ENCODE measurements at places on chromosomes 3 and 15.
A peak's percentile ranks its signal among the peaks of the same experiment; 100 is the strongest.

GRCh38 chr3:160748231-160748630 lies 7.8 kb upstream of the PPM1L start:
- DNase-seq: no peak

GRCh38 chr3:140816372-140817195 lies 125.1 kb upstream of the SLC25A36 start:
- no peak for DNase-seq

DNA sequence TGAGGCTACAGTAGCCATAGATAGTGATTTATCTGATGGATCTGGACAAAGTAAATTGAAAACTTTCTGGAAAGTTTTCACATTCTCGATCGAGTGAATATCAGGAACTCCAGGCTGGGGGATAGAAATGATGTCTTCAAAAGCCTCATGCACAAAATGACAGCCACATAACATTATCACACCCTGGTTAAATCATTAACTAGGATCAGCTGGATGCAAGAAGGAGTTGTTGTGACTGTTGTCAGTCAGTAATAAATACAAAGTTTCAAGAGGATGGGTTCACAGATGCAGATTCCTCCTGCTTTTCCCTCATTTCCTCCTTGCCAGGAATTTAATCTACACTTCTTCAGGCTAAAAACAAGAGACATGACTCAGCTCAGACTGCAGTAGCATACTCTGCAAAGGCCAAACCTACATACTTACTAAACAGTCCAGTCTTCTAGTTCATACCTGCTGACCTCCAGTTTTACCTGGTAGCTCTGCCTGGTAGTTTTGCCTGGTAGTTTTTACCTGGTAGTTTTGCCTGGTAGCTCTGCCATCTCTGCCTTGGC lies 40.9 kb downstream of the C2CD4A start:
- DNase-seq: no peak

GRCh38 chr15:92077353-92078085 lies 224.0 kb downstream of the SLCO3A1 start:
- peak; percentile 89 for DNase-seq

GRCh38 chr3:32003380-32003779 lies 21.8 kb downstream of the ZNF860 start:
- no peak for DNase-seq

DNA sequence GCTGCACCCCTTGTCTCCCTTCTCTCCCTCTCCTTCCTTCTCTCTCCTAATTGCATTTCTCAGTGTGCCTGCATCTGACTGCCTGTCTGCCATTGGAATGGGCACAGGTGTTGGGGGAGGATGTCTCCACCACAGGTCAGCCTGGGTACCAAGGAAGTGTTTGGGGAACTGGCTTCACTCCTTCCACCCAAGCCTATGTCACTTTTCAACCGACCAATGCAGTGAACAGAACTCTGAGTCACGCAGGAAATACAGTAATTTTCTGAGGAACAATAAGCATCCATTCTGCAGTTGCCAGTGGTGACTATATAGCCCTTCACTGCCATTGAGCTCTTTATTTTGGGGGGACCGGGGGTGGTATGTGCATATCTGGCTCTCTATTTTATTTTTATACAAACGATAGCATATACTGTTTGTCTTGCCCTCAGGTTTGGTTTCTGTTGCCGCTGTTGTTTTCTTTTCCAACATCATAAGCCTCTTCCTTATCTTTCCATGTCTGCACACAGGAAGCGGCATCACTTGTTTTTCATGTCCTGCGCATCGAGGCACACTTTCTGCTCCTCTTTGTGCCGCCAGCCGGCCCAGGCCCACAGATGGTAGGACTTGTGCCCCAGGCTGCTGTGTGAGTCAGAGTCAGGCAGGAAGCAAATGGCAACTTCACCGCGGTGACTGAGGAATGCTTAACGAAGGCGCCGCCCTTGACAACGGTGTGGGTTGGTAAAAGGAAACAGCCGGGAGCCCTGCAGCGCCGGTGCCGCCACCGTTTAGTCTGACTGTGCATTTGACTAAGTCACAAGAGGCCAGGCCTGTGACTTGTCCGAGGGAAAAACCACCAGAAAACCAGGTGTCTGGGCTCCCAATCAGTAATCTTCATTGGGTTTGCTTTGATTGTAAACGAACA lies 21.1 kb upstream of the CDCP1 start:
- DNase-seq: peak; percentile 88

DNA sequence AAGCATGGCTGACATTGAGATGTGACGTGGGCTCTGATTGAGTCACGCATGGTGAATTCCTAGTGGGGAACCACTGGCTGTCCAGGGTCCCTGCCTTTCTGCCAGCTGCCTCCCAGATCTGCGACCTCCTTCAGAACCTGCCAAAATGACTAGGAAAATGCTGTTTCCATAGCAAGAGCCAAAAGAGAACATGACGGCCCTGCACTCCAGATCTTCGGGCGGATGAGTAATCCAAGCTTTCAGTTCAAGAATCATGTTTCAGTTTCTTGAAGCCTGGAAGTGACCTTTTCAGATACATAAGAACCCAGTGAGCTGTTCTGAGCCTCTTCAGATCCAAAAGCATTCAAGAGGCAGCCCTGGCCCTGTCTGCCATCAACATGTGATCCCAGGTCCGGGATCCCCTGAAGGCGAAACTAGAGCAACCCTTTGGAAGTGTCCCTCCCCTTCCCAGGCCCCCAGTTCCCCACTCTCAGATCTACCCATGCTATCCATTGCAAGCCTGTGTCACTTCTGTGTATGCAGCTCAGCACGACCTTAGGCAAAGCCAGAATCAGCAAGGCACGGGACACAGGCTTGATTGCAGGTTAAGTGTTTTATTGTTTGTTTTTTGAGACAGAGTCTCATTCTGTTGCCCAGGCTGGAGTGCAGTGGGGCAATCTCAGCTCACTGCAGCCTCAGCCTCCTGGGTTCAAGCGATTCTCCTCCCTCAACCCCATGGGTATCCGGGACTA lies 19.7 kb downstream of the ANKRD63 start:
- DNase-seq: no peak

DNA sequence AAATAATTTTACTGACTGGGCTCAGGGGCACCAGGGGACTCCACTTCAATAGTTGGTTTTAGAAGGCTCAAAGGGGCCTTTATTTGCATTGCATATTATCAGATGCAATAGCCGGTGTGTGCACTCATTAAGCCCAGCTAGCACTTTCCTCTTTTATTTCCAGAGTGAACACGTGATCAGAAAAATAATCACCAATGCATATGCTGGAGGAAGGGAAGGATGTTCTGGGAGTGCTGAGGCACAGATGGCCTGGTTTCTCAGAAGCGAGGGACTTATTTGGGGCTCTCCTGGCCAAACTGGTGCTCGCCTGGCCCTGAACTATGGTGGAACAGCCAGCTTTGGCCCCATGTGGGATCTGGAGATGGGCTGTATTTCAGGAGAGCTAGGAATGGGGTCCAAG lies 60.4 kb upstream of the SEC13 start:
- DNase-seq: no peak

GRCh38 chr15:91257746-91258414 lies 157.8 kb downstream of the SV2B start:
- DNase-seq: no peak

Data from eye (tissue), 1 donor.